ENCODE measurements at places on chromosomes 5 and 9. TPM values are rescaled to one million over a fixed set of nuclear protein-coding genes. Genes with fewer than 3 reads are reported as not detected.

GABRP gene
- total RNA-seq: 0.06 TPM

CDH9 gene
- not detected for total RNA-seq

INSL6 gene
- total RNA-seq: not detected

LMNB1 gene
- 142 TPM for total RNA-seq

LECT2 gene
- not detected for total RNA-seq

FAM13B gene
- 11.5 TPM for total RNA-seq

HACD4 gene
- 0.34 TPM for total RNA-seq

ECM2 gene
- total RNA-seq: 0.38 TPM

OR1L8 gene
- total RNA-seq: not detected

LHX2 gene
- 3.4 TPM for total RNA-seq

AJM1 gene
- total RNA-seq: 3.1 TPM

SARDH gene
- 52.5 TPM for total RNA-seq

LURAP1L gene
- 3.3 TPM for total RNA-seq

HSD17B4 gene
- 87.7 TPM for total RNA-seq

GKAP1 gene
- total RNA-seq: 0.06 TPM

CREB3 gene
- 87.9 TPM for total RNA-seq

ANXA2R gene
- 1.7 TPM for total RNA-seq

SAPCD2 gene
- 16.1 TPM for total RNA-seq

SPATA31A3 gene
- not detected for total RNA-seq

DOCK2 gene
- total RNA-seq: 6.1 TPM

APBB3 gene
- total RNA-seq: 19.4 TPM

CATSPER3 gene
- total RNA-seq: 0.11 TPM

IL33 gene
- total RNA-seq: 0.11 TPM

VCP gene
- total RNA-seq: 327 TPM

ZNF618 gene
- total RNA-seq: 3.7 TPM

PCDHB15 gene
- total RNA-seq: 3.8 TPM

LCN15 gene
- total RNA-seq: not detected

IFNK gene
- not detected for total RNA-seq

Measured in LHCN-M2 (cell line).